ENCODE measurements at places on chromosomes 4 and X.

DNA sequence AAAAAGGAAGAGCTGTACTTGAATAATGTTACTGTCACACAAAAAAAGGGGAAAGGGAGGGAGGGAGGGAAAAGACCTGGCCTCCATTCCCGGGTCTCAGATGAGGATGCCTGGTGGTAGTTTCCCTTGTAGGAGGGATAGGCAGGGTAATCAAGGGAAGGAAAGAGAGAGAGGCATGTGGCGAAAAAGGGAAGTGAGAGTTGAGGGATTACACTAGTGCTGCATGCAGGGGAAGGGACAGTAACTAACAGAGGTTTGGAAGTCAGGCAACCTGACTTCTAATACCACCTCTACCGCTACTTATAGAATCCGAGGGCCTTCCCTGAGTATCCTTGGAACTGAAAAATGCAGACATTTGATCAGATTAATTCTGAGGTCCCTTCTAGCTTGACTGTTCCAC lies 821.7 kb upstream of the FTHL17 start:
- DNase-seq = no peak

GRCh38 chrX:139518475-139518874 lies 12.1 kb upstream of the F9 start:
- DNase-seq = no peak

DNA sequence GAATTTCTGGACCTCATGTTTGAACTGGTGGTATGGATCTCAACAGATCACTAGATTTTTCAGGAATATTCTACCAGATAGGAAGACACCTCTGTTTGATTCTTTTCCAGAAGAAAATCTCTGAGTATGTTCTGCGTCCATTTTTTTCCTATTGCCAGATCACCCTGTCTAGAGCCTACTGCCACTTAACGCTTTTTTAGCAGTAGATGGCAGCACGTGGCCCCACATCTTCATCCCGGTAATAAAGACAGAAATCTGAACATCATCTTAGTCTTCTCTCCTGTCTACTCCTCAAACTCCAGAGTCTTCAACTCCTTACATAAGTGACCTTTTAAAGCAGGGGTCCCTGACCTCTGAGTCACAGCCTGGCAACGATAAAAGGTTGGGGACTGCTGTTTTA lies 184.7 kb downstream of the TMA16 start:
- no peak for DNase-seq

GRCh38 chrX:136694431-136695087 lies 46.6 kb downstream of the CD40LG start:
- DNase-seq = no peak

DNA sequence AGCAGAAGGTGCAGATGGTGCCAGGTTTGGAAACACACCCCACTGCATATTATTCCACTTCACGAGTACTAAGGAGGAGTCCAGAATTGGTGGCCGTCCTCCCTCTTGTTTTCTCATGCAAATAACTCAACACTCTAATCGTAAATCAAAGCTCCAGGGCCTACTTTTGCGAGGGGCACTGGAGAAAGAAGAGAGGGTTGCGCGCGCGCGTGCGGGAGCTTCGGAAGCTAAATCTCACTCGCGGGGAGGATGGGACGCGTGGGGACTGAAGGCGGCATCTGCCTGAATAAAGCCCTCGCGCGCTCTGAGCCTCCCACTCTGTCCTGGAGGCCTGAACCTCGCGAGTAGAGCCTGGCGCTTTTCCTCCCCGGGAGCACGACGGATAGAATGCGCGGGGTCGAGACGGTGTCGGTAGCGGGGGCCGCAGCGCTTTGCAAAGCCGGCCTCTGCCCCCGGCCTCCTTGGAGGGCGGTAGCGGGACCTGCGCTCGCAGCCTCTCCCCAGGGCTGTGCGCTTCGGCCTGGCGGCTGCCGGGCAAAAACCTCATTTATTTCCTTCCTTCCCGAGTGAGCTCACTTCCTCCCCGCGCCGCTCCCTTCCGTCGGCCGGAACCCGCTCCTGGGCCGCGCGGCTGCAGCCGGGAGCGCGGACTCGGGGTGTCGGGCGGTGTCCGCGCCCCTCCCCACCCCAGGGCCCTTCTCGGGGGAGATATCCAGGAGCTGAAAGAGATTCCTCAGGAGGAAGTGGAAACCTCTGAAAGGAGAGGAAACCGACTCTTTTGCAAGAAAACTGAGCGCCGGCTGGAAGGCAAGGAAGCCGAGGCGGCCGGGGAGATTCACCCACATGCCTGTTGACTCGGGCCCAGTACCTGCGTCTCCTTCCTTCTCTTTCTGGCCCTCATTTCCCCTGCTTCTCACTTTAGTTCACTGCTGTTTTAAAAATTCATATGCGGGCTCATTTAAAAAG lies 20.7 kb downstream of the HAND2 start:
- DNase-seq = no peak
